Fibroblast of skin of back (primary cell): ENCODE measurements at places on chromosomes 6 and 20.
A peak's percentile ranks its signal among the peaks of the same experiment; 100 is the strongest.

DNA sequence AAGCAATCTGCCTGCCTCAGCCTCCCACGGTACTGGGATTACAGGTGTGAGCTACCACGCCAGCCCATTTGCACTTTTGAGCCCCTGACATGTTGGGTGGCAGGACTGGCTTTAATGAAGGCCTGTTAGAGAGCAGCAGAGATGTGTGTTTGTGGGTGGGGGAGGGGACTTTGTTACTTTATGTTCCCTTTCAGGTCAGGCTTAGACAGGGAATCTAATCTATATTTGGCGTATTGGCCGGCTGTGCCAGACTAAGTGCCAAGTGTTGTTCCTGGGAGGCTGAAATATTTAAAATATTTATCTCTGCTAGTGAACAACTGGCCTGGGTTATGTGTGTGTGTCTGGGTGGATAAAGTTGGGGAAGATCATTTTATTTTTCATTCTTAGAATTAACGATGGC is 6.1 kb downstream of the GMPR start:
- no peak for DNase-seq

- DNase-seq: no peak
These were observed 60.8 kb downstream of the WDR27 start for GRCh38 chr6:169640983-169641382.

GRCh38 chr6:95805699-95806098 is 210.1 kb upstream of the FUT9 start:
- no peak for DNase-seq

GRCh38 chr6:84615113-84615850 is 149.1 kb downstream of the TBX18 start:
- no peak for DNase-seq

- DNase-seq: peak; percentile 22
These were observed 595 bp downstream of the EYA2 start for GRCh38 chr20:46894971-46895905.

DNA sequence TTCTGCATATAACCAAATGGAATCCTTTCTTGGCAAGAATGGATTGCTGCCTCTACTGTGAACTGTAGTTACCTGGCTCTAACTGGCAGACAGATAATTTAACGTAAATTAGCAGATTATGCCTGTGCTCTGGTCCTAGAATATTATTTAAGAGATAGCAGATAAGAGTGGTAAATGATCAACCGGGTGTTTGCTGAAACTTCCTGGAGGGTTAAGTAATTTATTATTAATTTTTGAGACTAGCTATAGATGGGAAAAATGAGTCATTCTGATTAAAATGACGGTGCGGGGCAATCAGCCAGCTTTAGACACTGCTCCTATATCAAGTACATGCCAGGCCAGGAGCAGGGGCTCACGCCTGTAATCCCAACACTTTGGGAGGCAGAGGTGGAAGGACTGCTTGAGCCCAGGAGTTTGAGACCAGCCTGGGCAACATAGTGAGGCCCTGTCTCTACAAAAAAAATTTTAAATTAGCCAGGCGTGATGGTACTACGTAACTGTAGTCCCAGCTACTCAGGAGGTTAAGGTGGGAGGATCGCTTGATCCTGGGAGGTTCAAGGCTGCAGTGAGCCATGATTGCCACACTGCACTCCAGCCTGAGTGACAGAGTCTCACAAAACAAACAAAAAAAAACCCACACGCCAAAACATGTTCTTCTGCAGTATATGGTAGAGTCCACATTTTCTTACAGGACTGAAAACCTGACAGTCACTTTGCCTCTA is 22.6 kb downstream of the B4GALT5 start:
- DNase-seq: peak; percentile 48

DNA sequence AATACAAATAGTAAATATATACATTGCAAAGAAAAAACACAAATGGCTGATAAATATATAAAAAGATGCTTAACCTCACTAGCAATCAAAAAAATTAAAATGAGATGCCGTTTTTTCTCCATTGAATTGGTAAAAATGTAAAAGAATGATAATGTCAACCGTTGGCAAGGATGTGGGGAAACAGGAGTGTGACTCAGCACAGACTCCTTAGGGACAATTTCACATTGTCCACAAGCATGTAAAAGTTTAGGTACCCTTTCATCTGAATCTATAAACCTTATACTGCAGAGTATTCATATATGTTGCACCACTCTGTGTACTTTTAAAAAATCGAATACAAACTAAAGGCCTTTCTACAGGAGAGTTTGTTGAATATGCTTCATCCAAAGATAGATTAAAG is 143.1 kb upstream of the RREB1 start:
- peak; percentile 11 for DNase-seq

DNA sequence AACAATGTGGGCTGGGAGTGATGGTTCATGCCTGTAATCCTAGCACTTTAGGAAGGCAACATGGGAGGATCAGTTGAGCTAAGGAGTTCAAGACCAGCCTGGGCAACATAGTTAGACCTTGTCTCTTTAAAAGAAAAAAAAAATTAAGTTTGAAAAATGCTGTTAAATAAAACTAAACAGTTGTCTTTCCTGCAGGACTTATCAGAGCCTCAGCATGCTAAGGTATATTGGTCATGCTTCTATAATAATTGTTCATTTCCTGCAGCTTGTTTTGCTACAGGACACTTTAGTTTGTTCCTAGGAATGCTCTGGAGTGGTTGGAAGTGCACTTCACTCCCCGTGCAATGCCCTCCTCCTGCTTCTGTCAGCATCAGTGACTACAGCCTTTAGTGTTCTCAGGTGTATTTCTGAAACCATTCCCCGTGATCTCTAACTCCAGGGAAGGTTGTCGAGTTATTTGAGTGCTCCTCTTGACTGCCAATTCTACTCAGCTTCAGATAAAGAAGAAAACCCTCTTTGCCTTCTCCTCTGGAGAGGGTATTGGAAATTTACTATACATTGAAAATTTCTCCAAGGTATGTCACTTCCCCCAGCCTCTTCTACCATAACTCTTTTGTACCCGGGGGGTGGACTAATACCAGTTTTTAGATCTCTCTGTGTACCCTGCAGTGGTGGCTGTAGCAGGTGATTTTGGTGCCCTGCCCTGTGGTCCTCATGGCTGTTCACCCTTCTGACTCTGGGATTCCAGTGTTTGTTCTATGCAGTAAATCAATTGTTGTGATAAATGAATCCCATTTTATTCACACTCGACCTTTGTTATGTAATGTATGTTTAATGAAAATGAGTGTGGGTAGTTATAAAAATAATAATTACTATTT is 33.8 kb downstream of the NHLRC1 start:
- DNase-seq: peak; percentile 4

DNA sequence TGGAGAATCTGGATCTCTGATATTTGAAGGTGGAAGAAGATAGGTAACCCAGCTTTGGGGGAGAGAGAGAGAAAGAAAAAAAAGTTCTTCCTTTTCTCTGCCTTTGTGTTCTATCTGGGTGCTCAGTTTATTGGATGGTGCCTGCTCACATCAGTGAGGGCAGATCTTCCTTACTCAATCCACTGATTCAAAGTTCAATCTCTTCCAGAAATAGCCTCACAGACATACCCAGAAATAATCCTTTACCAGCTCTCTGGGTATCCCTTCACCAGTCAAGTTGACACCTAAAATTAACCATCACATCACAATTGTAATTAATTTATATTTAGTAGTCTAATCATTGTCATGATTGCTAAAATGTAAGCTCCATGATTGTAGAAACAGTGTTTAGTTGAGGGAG is 189.1 kb downstream of the EPM2A start:
- DNase-seq: no peak

- DNase-seq: no peak
These were observed 208.8 kb upstream of the GMDS start for GRCh38 chr6:2454180-2454579.

DNA sequence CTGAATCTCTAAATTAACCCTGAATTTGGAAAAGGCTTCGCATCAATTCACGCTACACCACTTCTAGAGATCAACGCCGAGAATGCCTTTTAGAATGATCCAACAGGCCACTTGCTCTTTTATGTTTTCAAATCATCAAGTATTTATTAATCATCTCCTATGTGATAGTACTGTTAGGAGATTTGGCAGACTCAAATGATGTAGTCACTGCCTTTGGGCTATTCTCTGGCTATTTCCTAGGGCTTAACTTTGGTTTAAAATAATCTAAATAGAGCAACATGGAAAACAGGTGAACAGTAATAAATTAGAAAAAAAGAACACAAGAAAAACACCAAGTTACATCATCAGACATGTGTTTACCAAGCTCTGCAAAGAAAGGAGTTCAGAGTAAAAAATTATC is 140.3 kb downstream of the TENT5A start:
- DNase-seq: no peak

- no peak for DNase-seq
These were observed 884 bp upstream of the CUTA start for GRCh38 chr6:33418690-33419291.

GRCh38 chr6:161373905-161374451 is 100.1 kb upstream of the AGPAT4 start:
- DNase-seq: peak; percentile 50

- no peak for DNase-seq
These were observed 168.4 kb downstream of the TBXT start for GRCh38 chr6:165999279-165999678.

DNA sequence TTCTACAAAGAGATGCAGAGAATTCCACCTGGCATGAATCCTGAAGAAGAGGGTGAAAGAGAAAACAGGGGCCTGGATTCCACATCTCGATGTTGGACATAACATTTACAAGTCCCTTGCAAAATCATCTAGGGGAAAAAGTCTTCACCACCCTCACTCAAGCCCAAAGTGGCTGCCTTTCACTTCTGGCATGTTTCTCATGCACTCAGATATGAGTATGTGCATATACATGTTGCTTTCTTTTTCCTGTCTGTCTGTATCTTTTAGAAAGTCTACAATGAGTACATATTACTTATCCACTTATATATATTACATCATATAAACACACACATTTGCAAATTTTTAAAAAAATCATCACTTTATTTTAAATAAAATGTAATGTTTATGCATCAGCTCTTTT is 159.3 kb downstream of the KIF6 start:
- DNase-seq: no peak

DNA sequence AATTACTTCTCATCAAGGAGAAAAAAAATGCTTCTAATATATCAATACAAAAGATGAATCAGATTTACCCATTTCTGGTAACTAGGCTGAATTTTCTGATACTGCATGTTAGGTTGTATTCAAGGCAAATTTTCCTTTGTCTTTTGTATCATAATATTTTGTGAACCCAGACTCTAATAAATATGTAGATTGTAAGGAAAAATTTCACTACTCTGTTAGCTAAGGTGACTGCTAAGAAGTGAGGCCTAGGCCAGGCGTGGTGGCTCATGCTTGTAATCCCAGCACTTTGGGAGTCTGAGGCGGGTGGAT is 12.7 kb downstream of the TP53INP2 start:
- no peak for DNase-seq

DNA sequence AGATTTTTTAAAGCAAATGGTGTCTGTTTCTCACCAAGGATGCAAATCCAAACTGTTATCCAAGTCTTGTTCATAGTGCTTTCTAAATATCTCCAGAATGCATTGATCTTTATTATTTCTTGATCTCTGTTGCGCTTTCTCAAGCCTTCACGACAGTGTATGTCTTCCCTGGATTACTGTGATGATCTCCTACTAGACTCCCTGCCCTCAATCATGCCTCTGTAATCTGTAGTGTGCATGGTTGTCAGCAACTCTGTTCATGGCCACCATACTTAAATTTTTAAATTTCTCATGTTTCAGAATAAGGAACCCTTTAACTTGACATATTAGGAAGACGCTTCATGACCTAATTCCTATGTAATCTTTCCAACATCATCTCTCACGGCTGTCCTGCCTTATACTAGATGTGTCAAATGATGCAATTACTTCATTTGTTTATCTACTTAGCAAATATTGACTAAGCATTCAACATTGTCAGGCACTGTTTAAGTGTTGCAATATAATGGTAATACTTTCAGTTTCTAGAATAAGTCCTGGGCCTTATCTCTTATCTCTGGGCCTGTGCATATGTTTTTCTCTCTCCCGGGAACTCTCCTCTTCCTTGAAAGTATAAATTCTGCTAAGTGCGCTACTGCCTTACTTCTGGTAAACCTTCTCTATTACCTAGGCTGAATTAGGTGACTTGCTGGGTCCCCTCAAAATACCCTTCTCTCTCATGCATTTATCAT is 25.6 kb upstream of the AHI1 start:
- peak; percentile 25 for DNase-seq

DNA sequence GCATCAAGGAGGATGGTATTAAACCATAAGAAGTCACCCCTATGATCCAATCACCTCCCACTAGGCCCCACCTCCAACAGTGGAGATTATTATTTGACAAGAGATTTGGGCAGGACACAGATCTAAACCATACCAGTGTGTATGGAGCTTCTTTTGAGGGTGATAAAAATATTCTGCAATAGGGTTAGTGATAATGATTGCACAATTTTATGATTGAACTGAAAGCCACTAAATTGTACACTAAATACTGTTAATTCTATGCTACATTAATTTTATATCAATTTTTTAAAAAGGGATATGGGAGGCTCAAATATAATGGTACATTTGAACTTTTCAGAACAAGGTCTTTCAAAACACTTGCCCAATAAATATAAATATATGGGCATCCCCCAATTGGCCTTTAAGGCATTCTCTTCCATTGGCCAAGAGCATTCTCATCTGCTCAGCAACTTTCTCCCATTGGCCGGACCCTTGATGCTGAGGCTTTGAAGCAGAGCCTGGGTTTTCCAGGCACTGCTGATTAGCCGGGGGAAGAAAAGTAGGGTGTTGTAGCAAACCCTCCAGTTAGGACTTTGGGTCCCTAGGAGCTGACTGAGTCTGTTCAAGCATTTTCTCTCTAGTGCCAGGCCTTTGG is 209.9 kb downstream of the LRFN2 start:
- no peak for DNase-seq

DNA sequence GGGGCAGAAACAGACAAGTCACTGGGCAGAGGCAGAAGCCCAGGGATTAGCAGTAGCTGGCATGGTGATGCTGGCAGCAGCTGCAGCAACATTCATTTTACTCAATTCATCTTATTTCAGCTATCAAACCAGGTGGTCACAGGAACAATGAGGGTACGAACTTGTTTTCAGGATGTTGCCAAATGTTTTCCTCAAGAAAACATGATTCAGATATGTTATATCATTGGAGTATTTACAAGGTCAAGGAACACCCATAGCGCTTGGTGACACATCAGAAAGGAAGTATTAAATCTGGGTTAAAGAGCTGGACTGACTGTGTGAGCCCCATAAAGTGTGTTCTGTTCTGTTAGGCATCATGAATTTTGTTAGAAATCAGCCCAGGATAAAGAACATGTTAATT is 456.9 kb upstream of the ID4 start:
- no peak for DNase-seq
